ENCODE measurements at places on chromosomes 5 and 9. TPM values are rescaled to one million over a fixed set of nuclear protein-coding genes. Genes with fewer than 3 reads are reported as not detected.

- no peak for DNase-seq
- no peaks in the 10 kb centered on the region for H3K4me1 ChIP-seq
- no peak overlapping the region for H3K4me3 ChIP-seq
- H3K36me3 ChIP-seq: no peaks in the 10 kb centered on the region
These were observed 85.8 kb downstream of the FAM114A2 start for GRCh38 chr5:153952893-153953292.

DNA sequence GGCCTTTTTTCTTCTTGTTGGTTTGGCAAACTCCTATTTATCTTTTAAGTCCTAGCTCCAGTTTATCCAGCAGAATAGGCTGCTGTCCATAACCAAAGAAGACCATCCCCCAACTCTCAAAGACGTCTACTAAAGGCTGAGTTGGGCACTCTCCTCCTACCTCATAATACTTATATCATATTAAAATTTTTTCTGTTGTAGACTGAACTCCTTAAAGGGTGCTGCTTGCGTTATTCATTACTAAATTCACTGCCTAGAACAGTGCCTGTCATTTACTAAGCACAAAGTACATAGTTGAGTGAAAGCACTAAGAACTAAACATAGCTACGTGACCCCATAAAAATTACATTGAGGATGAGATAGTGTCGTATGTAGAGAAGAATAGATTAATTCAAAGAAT lies 21.7 kb downstream of the DCP2 start:
- H3K27me3 ChIP-seq: no peaks in the 10 kb centered on the region
- no peak overlapping the region for H3K4me3 ChIP-seq
- DNase-seq: no peak
- H3K27ac ChIP-seq: no peak overlapping the region
- H3K4me1 ChIP-seq: no peaks in the 10 kb centered on the region

GRCh38 chr9:137222190-137223077 lies at the start of gene RNF208:
Gene RNF208, minus strand, starts transcription at chr9:137222240. Its CDS starts 1,028 bp downstream, at chr9:137221212.
- H3K4me3 ChIP-seq: peak within 1 kb of the TSS; percentile 72
- peak within 1 kb of the TSS; percentile 67 for H3K27ac ChIP-seq
- no peak for DNase-seq
- H3K27me3 ChIP-seq: no peaks in the 10 kb centered on the region
- H3K4me1 ChIP-seq: peaks cover 9% of the 10 kb centered on the region

- no peak overlapping the region for H3K27ac ChIP-seq
- H3K4me3 ChIP-seq: no peak overlapping the region
- no peaks in the 10 kb centered on the region for H3K4me1 ChIP-seq
- H3K27me3 ChIP-seq: no peaks in the 10 kb centered on the region
These were observed 388.0 kb upstream of the IRX2 start for GRCh38 chr5:3139499-3139931.

GRCh38 chr5:96051401-96051830 lies 89.8 kb upstream of the ELL2 start:
- H3K4me3 ChIP-seq: no peak overlapping the region
- no peaks in the 10 kb centered on the region for H3K27me3 ChIP-seq
- H3K27ac ChIP-seq: peak overlapping the region; percentile 65
- H3K36me3 ChIP-seq: no peaks in the 10 kb centered on the region

DNA sequence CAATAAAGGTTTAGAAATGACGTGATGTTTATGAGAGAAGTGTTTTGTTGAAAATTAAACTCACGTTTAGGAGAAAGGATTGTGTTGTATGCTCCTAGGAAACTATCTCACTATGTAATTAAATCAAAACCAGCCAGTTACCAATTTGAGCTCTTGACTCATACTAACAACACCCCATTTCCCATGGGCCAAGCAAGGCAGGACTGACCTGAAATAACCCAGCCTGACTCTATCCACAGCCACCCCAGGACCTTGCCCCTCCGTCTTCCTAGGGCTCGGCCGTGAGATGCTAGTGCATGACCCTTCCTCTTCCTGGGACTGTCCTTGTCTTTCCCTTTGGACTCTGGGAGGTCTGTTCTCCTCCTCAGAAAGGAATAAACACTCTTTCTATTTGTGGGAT lies 16.4 kb downstream of the TLR4 start:
- no peak for DNase-seq
- no peaks in the 10 kb centered on the region for H3K4me1 ChIP-seq

DNA sequence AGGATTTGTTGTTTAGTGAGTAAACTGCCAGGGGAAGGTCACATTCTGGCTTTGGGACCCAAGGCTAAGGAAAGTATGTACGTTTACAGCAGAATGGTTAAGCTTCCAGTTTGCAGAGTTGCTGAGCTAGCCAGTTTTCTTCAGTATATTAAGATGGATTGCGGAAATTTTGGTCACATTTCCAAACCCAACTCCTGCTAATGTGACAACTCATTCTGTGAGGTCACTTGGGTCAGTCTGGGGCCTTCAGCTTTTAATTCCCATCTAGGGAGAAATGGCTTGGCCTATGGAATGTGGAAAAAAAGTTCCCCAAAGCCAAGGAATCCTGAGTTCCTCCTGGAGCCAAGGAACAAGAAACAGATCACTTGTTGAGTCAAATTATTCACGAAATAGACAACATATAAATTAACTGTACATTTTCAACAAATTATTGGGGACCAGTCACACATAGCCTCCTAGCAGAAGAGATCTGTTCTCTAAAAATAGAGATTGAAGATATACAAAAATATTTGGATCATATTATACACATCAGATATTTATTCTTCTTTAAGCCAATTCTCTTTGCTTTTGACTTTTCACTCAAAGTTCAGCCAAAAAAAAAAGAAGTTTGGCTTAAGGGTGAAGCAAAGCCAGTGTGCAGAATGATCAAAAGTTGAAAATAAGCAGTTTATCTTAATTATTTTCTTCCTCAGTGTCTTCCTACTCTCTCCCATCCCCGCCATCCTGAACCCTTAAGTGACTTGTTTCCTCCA lies 8.8 kb downstream of the KCNV2 start:
- no peaks in the 10 kb centered on the region for H3K36me3 ChIP-seq
- H3K27ac ChIP-seq: no peak overlapping the region
- no peak overlapping the region for H3K4me3 ChIP-seq
- no peaks in the 10 kb centered on the region for H3K27me3 ChIP-seq
- DNase-seq: no peak
- peaks cover 6% of the 10 kb centered on the region for H3K4me1 ChIP-seq

DNA sequence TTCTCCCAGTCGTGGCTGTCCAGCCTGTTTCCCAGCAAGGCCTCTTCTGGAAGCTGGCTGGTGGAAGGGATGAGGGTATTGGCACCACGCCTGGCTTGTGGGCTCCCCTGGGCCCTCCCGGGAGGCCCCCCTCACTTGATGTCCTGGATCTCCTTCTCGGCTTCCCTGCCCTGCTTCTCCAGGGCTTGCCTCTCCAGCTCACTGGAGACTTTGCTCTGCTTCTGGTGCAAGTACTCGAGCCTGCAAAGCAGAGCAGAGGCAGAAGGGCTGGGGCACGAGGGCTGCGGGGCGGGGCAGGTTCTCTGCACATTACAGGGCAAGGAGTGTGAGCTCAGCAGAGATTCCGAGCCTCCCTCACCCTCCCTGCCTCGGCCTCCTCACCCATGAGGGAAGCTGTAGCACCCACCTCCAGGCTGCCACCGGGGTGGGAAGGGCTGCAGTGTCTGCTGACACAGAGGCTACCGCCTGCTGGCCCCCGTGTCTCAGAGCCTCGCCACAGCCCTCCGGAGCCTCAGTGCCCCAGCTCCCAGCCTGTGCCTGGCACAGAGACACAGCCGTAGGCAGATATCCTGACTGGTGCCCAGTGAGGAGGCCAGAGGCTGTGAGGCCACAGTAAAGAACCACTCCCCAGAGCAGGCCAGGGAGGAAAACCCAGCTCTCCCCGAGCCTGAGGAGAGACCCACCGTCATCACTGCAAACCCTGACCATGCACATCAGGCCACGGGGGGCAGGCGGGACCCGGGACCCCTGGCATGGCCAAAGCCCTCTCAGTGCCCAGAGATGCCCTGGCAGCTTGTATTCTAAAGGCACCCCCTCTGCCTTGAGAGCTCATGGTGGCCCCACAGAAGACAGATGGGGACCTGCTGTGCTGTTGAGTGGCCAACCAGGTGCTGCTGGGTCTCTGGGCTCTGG lies 7.2 kb downstream of the SNAPC4 start:
- no peak overlapping the region for H3K4me3 ChIP-seq
- peaks cover 71% of the 10 kb centered on the region for H3K36me3 ChIP-seq
- H3K27ac ChIP-seq: no peak overlapping the region
- no peak for DNase-seq
- H3K4me1 ChIP-seq: no peaks in the 10 kb centered on the region

DNA sequence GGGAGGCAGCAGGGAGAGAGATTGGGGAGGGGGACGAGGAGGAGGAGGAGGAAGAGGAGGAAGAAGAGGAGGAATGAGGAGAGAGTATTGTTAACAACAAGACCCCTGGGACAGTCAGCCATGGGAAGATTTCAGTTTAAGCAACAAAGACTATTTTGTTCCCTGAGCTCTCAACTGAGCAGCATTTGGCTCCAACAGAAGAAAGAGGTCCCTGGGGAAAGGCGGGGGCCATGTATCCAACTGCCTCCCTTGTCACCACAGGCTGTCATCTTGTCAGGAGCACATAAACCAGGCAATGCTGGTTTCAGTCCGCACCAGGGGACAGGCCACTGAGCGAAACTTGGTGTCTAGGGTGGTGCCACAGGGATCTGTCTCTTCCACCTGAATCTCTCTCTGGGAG lies 316.1 kb downstream of the TLE1 start:
- no peak overlapping the region for H3K4me3 ChIP-seq
- H3K4me1 ChIP-seq: peaks cover 4% of the 10 kb centered on the region
- no peak for DNase-seq
- no peaks in the 10 kb centered on the region for H3K27me3 ChIP-seq

DNA sequence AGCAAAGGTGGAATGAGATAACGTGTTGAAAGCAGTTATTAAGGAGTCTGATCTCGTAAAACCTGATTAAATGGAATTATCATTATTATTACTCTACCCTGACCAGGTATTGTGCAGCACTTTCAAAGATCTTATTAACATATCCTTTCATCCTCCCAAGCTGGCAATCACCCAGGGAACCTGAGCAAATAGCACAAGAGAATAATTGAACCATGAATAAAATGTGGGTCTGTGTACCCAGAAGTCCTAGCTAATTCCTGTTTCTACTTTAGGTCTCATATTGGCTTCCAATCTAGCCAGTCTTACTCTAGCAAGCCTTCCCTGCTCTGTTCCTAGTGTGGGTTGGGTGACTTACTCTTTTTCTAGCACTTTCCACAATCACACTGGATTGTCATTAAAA lies 162.2 kb upstream of the STK32A start:
- no peaks in the 10 kb centered on the region for H3K36me3 ChIP-seq
- H3K4me1 ChIP-seq: no peaks in the 10 kb centered on the region
- no peak overlapping the region for H3K4me3 ChIP-seq
- no peak overlapping the region for H3K27ac ChIP-seq
- DNase-seq: no peak
- peaks cover 3% of the 10 kb centered on the region for H3K27me3 ChIP-seq

GRCh38 chr9:121767171-121767769 lies 115.8 kb downstream of the DAB2IP start:
- H3K36me3 ChIP-seq: no peaks in the 10 kb centered on the region
- H3K4me1 ChIP-seq: no peaks in the 10 kb centered on the region
- H3K27me3 ChIP-seq: no peaks in the 10 kb centered on the region
- no peak overlapping the region for H3K4me3 ChIP-seq
- no peak overlapping the region for H3K27ac ChIP-seq

DNA sequence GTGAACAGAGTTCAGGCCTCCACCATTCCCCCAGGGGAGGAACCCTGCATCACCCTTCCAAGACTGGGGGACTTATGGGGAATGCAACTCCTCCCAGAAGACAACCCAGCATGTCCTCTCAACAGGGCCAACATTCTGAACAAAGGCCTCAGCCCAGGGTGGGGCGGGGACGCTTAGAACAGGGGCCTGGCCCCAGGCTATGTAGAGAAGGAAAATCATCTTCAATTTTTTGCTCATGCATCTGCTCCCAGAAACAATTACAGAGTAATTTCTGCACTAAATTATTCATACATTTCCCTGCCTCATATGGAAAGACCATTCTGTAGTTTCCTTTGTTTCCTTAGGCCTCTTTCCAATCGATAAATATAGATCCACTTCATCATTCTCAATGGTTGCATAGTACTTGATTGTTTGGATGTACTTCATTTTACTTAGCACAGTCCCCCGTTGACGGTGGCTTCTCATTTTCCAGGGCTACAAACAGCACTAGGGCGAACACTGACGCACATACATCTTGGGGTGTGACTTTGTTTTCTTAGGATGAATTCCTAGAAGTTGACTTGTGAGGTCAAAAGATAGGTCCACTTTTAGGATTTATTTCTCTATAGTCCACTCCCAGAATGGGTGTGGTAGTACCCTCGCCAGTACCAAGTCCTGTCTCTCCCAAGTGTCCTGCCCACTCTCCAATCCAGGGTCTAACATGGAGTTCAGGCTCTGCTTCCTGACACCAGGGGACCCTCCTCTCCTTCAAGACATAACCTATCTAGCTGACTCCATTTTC lies 27.2 kb upstream of the SMU1 start:
- no peak for DNase-seq
- H3K27me3 ChIP-seq: no peaks in the 10 kb centered on the region
- no peak overlapping the region for H3K27ac ChIP-seq
- no peaks in the 10 kb centered on the region for H3K36me3 ChIP-seq

GRCh38 chr9:129783516-129784361 lies 19.2 kb upstream of the TOR1B start:
- no peaks in the 10 kb centered on the region for H3K4me1 ChIP-seq
- no peaks in the 10 kb centered on the region for H3K36me3 ChIP-seq
- H3K27ac ChIP-seq: no peak overlapping the region
- peaks cover 8% of the 10 kb centered on the region for H3K27me3 ChIP-seq

GRCh38 chr5:42109006-42109572 lies 184.0 kb downstream of the FBXO4 start:
- H3K4me1 ChIP-seq: no peaks in the 10 kb centered on the region
- no peaks in the 10 kb centered on the region for H3K27me3 ChIP-seq
- H3K4me3 ChIP-seq: no peak overlapping the region
- H3K36me3 ChIP-seq: no peaks in the 10 kb centered on the region

DNA sequence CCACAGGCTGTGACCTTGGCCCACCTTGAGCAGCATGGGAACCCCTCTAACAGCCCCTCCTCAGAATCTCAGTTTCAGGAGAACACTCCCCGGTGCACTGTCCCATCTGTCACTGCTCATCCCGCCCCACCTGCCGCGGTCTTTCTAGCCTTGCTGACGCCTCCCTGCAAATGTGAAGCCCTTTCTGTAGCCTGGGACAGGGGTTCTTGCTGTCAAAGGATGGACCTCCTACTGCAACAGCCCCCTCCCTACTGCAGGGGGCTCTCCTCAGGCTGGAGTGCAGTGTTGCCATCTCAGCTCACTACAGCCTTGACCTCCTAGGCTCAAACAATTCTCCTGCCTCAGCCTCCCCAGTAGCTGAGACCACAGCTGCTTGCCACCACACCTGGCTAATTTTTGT lies 20.0 kb downstream of the OR2V1 start:
- H3K27me3 ChIP-seq: peaks cover 67% of the 10 kb centered on the region
- no peak overlapping the region for H3K27ac ChIP-seq
- no peak overlapping the region for H3K4me3 ChIP-seq
- H3K4me1 ChIP-seq: no peaks in the 10 kb centered on the region

- H3K27ac ChIP-seq: no peak overlapping the region
- no peaks in the 10 kb centered on the region for H3K27me3 ChIP-seq
- DNase-seq: peak; percentile 22
These were observed 291.6 kb downstream of the TLE1 start for GRCh38 chr9:81397481-81398381.

- no peak overlapping the region for H3K27ac ChIP-seq
- no peak for DNase-seq
- H3K27me3 ChIP-seq: no peaks in the 10 kb centered on the region
- H3K4me1 ChIP-seq: no peaks in the 10 kb centered on the region
These were observed 7.6 kb downstream of the LRSAM1 start for GRCh38 chr9:127458921-127459320.

FIBCD1 gene
- 0.19 TPM for total RNA-seq

PCDHA9 gene
- 0.37 TPM for total RNA-seq

TAL2 gene
- total RNA-seq: not detected

CCNO gene
- 2.6 TPM for total RNA-seq

ACER2 gene
- 0.84 TPM for total RNA-seq

Measured in A673 (cell line).